RWPE2 (cell line): ENCODE measurements at places on chromosomes 2 and 18.

GRCh38 chr2:43059183-43059897 is 167.1 kb downstream of the ZFP36L2 start:
- no peak for DNase-seq

GRCh38 chr2:79393107-79393685 is 119.7 kb upstream of the CTNNA2 start:
- DNase-seq: no peak

DNA sequence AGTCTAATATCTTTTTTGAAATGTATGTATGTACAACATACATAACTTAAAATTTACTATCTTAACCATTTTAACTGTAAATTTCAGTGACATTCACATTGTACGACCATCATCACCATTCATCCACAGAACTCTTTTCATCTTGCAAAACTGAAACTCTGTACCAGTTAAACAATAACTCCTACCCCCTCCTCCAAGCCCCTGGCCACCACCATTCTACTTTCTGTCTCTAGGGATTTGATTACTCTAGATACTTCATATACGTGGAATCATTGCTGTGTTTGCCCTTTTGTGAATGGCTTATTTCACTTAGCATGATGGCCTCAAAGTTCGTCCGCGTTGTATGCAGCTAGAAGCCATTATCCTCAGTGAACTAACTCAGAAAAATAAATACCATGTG is 217.0 kb downstream of the METTL4 start:
- DNase-seq: no peak

DNA sequence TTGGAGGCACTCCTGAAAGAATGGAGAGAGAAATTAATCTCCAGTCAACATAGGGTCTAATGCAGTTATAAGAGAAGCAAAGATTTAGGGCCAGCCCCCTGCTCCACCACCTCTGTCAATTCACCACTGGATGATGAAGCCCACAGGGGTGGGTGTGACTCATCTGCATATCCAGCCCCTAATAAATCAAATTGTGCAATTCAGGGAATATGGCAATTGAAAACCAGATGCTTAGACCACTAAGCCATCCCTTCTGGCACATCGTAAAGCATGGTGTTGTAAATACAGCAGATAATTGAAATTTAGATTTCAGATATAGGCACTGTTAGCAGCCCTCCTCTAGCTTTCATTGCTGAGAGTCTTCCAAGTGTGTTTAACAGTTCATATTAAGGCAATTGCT is 541.4 kb downstream of the PARD3B start:
- DNase-seq: no peak

DNA sequence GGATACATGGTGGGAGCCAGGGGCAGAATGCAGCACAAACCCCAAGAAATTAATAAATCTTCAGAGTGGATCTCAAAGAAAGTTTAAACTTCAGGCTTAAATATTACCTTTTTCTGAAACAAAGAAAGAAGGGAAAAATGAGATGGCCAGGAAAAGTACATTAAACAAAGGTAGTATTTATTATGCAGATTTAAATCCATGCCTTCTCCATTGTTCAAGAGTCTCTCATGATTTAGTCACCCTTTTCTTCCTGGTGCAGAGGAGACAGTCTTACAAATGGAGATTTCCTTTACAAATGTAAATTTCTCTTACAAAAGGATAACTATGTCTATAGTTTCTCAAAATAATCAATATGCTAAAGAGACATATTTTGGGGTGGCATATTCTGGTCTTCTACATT is 33.4 kb upstream of the PPM1B start:
- no peak for DNase-seq

DNA sequence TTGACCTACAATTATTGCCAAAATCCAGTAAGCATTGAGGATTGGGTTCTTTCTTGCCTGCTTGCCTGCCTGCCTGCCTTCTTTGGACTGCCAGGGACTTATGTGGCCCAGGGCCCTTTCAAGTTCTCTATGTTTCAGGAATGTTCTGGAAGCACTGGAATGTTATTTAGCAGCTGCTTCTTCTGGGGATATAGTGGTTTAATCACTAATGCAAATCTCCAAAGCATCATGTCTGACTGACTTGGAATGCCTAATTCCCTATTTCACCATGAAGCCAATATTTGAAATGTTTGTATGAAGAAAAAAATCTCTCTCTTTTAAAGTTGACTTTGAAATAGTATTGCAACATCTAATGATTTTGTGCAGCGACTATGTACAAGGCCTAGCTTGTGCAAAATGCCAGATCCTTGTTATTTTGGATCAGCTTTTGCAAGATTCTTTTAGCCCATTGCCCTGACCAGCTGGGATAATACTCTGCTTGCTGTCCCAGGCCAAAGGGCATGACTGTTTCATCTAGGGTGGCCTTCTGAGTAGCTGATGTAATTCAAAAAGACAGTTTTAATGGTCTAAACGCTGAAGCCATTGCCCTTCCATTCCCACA is 204.6 kb downstream of the RND3 start:
- no peak for DNase-seq

DNA sequence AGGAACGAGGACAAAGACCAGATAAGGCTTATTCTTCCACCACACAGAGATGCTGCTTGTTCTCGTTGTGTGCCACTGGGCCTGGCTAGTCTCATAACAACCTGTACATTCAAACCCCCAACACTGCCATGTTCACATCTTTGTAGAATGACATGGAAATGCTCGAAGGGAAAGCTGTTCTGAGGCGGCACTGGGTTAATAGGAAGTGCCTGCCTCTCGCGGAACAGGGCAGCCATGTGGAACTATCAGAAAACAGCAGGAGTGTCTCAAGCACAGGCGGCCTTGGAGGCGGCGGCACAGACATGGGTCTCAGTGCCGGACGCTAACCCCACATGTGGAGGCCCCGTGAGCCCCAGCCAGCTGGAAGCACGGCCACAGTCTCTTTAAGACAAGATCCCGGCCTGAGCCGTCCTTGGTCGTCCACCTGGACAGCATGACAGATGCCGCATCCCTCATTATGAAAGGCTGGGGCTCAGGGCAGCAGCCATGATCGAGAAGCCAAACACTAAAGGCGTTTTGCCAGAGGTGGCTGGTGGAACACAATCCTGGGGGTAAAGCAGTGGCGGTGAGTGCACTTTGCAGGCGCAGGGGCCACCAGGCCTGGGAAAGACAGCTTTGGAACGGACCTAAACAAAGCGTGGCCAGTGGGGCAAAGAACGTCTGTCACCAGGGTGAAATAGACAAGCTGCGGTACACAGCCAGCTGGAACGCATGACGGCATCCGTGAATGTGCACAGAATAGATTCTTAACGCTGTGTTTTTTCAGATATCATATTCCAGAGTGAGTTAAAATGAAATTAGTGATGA is 161.0 kb downstream of the HDAC4 start:
- DNase-seq: no peak

DNA sequence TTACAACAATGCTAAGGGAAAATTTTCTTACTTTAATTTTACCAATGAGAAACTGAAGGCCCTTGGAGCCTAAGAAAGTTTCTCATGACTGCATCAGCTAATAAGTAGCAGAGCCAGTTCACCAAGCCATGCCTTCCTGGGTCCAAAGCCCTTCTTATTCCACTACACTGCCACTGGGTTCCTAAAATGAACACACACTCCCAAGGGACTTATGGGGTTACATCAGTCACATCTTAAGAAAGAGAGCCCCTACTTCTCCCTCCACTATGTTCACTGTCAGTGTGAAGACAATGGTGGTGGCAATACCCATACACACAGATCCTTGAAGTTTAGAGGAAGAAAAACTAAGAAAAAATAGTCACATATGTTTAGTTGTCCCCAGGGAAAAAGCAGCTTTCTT is 20.6 kb downstream of the MBD2 start:
- DNase-seq: no peak

DNA sequence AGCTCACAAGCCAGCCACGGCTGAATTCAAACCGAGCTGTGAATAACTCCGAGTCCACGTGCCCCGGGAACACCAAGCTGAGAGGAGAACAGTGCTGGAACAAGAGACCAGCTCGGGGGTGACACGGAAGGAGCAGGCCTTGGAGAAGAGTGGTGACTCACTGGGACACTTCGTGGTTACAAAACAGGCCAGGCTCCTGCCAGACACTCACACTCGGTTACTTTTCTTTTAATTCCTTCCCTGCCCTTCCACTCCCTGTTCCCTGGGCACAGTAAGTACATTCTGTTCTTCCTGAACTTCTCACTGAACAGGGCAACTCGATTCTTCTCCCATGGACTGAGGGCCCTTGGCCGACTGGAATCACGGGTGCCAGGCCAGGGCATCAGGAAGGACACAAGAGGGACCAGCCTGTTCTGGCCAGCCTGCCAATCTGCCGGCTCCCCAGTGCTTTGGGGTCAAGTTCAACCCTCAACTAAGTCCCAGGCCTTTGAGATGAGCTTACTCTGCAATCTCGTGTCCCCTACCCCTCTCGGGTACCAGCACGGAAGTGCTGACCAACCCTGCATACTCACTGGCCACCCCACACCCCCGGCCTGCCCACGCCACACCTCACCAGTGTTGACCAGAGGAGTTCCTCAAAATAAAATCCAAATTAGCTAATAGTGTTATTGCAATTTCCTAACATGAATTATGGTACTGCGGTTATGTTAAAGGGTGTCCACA is 87.5 kb downstream of the TFCP2L1 start:
- peak; percentile 81 for DNase-seq

DNA sequence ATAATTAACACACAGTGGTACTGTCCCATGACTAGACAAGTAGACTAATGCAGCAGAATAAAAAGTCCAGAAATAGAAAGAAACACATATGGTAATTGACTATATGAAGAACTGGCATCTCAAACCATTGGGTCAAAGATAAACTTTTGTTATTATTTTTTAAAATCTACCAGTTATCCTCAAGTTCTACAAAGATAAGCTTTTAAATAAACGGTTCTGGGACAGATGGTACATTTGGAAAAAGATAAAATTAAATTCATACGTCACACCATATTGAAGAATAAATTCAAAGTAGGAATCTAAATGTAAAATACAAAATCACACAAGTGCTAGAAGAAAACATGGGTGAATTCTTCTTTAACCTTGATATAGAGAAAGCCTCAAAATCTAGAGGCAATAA is 37.6 kb upstream of the PLEKHM3 start:
- no peak for DNase-seq

DNA sequence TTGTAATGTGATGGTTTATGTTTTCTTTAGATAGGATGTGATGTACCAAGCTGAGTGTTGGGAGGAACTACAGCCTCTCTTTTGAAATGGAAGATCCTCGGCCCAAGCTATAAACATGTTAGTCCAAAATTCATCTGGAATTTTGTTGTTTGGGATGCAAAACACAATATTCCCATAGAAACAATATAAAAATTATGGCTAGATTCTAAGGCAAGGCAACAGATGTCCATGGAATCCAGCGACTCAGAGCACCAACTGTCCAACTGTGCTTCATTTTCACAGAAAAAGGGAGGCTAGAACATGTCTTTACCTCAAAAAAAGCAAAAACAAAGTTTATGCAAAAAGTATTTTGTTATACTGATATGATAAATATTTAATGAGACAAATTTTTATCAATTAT is 52.4 kb upstream of the ATP8B1 start:
- DNase-seq: no peak

DNA sequence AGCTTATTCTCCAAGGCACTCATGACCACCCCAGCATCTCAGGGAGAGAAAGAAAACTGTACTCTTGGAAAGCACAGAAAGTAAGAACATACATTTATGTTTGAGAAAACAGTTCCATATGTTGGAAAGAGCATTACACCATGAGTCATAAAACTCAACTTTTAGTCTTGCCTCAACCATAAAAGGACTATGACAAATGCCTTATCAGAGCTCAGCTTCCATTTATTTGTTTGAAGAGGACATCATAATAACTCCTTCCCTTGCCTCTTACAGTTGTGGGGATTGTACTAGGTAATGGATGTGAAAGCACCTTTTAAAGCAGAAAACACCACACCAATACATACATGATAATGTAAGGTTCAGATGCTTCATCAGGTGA is 370.8 kb downstream of the LNPK start:
- DNase-seq: no peak

DNA sequence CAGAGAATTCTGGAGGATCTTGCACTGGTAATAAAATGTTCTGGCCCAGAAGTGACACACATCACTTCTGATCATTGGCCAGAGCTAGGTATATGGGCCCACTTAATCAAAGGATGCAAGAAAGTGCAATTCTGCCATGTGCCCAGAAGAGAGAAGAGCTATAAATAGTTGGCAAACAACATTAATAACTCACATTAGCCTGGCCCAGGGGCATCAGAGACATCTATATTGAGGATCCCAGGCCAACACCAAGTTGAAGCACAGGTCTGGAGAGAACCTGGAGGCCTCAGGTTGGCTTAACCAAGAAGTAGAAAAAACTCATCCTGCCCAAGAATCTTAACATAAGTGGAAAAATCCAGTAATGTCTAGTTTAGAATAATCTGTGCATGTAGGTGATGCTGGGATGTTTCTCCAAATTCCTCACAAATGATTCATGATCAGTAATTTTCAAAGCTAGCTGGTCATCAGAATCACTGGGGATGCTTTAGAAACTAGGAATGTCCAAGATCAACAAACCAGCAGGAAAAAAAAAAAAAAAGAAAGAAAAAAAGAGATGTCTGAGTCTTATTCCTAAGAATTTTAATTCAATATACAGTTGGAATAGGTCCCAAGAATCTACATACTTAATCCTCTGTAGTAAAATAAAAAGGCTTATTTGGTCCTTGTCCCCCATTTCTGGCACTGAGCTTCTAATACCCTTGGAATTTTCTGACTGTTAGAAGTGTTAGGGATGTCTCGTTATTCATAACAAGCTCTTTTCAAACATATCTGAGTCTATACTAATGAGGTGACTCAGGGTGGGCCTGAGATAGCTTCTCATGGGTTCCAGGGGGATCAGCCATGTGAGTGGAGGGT is 35.0 kb upstream of the EVA1A start:
- no peak for DNase-seq

DNA sequence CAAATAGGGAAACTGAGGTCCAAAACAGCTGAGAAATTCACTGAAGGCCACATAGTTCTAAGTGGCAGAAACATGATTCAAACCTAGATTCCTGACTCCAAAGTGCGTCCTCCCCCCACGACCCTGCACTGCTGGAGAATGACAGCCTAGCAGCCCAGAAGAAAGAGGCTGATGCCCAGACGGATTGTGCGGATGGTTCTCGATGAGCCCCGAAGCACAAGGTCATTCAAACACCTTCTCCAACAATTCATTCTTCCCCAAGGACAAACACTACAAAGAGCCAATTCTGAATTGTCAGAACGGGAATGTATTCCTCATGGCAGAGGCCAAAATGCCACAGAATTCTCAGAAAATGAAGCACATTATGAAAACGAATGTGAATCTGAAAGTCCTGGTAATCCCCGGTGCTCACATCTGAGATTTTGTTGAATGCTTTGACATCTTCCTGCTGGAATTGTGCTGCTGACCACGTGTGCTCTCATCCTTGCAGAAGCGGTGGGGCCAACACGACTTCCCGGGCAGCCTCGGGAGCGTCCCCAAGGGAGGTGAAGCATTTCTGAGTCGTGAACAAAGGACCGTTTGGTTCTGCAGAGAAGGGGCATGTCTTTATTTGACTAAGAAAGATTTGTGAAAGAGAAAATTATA is 337.0 kb downstream of the EIPR1 start:
- no peak for DNase-seq
